Stimulated activated CD4-positive, alpha-beta T cell treated with anti-CD3 and anti-CD28 coated beads, TNF-alpha, amount 100 ng/mL, for 1 hour (primary cell): ENCODE measurements at places on chromosomes 16 and 17.

- DNase-seq: no peak
Measured at GRCh38 chr17:19378416-19379360, at the start of gene MAPK7. Gene MAPK7 (plus strand): TSS chr17:19378498. CDS start chr17:19378901, 403 bp downstream.

GRCh38 chr16:89111263-89111662 lies 17.6 kb downstream of the ACSF3 start:
- DNase-seq: no peak

DNA sequence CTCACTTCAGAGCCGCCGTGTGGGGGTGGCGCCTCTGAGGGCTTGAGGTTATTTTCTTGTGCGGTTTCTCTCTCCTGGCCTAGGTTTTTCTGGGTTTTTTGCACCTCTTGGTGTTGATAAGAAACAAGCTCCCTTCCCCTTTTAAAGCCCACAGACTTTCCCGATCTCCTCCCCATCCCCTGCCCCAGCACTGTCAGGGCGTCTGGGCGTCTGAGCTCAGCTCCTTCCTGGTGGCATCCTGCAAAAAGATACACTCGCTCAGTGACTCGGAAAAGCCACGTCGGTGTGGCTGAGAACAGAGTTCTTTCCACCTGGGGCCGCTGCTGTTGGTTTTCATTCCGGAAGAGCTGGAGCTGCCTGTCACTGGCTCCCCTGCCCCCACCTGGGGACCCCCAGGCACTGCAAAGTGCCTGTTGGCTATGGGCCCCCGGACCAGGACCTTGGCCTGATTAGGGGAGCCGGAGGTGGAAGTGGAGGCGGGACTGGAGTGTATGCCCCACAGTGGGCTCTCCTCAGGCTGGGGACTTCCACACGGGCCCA lies 14.5 kb downstream of the BAIAP2 start:
- no peak for DNase-seq

- DNase-seq: no peak
Measured at GRCh38 chr16:81251871-81252270, 13.4 kb downstream of the BCO1 start.

DNA sequence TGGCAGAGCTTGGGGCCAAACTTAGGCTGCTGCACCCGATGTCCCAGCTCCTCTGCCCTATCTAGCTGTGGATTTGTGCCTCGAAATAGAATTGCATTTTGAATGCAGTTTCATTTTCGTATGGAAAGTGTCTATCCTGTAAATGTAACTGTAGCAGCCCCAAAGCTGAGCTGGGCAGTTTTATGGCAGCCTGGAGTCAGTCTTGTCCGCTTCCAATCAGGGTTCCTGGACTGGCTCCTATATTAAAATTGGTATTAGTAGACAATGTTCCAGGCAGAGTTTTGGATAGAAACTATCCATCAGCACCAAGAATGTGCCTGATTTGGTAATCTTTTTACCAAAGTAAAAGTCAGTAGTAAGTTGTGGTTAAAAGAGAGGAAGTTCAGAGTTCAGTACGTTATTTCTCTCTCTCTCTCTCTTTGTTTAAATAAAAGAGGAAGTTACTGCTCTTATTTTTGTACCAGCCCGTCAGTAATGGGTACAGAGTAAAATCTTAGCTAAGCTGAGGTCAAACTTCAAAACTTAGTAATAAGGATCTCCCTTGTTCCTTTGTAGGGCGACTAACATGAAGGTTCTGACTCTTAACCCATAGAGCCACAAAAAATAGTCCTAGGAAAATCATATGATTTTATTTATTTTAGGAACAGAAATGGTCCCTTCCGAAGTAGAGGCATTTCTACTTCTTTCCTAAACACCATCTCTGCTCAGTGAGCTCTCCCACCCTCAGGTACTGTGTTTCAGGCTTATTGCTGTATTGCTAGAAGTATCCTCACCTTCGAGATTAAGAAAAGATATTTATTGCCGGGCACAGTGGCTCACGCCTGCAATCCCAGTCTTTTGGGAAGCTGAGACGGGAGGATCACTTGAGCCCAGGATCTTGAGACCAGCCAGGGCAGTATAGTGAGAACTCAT lies 28.0 kb downstream of the PRKCB start:
- no peak for DNase-seq

DNA sequence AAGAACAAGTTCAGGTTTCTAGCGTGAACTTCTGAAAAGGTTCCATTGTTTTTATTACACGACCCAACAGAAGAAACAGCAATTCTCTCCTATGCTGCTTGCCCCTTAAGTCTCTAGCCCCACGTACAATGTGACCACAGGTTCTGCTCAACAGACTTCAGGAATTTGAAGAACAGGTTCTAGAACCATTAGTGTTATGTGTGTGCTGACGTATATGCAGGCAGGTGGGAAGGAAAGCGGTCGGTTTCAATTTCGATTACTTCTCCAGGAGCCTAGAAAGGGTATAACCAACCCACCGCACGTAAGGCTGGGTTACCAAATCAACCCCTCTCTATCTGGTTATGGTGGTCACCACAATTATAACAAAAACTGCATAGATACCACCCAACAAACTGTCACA lies 39.4 kb downstream of the XPO6 start:
- no peak for DNase-seq

DNA sequence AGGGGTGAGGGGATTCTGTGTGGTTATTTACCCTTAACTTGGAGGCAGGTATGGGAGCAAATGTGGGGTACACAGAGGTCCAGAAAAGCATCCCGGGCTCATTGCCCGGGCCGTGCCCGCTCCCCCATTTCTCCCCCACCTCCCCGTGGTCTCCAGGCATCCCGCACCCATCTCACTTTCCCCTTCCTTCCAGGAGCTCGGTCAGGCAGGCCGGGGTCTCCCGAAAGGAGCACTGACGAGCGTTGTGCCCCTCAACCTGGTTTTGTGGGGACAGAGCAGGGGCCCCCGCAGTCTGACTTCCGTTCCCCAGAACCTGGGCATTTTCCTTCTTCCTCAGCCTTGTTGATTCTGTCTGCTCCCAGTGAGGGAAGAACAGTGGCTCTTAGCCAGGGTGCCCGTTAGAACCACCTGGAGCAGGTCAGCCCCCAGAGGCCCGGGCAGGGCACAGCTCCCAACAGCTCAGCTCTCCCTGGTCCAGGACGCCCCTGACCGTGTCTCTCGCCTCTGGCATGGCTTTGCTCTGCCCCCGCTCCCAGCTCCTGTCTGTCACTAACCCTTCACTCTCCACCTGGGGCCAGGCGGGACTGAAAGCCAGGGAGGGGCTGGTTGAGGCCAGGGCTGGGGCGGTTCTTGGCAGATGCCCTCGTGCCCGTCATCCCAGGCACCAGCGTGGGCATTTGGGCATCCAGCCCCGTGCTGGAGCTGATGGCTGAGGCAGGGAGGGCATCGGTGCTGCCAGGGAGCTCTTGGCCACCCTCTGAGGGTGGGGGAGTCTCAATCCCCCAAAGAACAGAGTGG lies 12.5 kb upstream of the NUDT16L1 start:
- no peak for DNase-seq

- DNase-seq: no peak
Measured at GRCh38 chr17:77364381-77364911, 223.7 kb downstream of the SEC14L1 start.

- DNase-seq: no peak
Measured at GRCh38 chr16:82801361-82801760, 174.6 kb downstream of the CDH13 start.

- no peak for DNase-seq
Measured at GRCh38 chr17:45883063-45883462, 11.3 kb upstream of the MAPT start.

DNA sequence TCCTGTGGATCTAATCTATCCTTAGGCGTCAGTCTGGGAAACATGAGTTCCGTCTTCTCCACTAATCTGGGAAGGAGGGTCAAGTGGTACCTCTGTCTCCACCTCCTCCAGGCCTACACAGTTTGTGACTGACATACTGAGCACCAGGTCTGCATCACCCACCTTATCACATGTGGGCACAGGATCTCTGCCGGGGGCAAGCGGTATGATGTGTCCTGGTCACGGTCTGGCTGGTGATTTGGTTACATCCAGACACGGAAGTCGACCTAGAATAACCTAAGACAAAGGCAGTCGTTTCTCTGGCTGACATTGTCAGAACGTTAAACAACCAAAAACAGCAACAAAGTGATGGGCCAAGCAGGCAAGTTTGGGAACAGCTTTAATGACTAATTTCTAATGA lies 82.5 kb upstream of the HSBP1 start:
- DNase-seq: no peak

GRCh38 chr16:51124896-51125295 lies 26.2 kb downstream of the SALL1 start:
- DNase-seq: no peak

GRCh38 chr16:20910781-20911321 lies 10.3 kb downstream of the LYRM1 start:
- DNase-seq: no peak

GRCh38 chr17:75764711-75765421 lies at the start of gene GALK1:
Gene GALK1 (minus strand): TSS chr17:75765192. CDS start chr17:75765136, 56 bp downstream.
- DNase-seq: peak; percentile 55

DNA sequence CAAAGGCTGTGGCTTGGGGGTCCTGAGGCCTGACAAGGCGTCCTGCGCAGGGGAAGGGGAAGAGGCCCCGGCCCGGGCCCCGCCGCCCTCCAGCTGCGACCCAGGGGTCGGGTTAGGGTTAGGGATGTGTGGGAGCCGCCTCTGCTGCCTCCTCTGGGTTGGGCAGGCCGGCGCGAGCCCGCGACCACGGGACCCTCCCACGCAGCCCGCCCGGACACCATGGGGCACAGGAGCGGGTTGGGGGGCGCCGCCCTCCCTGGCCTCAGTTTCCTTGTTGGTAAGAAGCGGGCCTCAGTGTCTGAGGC lies 386 bp downstream of the CIAO3 start:
- DNase-seq: no peak

GRCh38 chr17:73292031-73292531 lies 19.7 kb downstream of the CDC42EP4 start:
- DNase-seq: no peak

DNA sequence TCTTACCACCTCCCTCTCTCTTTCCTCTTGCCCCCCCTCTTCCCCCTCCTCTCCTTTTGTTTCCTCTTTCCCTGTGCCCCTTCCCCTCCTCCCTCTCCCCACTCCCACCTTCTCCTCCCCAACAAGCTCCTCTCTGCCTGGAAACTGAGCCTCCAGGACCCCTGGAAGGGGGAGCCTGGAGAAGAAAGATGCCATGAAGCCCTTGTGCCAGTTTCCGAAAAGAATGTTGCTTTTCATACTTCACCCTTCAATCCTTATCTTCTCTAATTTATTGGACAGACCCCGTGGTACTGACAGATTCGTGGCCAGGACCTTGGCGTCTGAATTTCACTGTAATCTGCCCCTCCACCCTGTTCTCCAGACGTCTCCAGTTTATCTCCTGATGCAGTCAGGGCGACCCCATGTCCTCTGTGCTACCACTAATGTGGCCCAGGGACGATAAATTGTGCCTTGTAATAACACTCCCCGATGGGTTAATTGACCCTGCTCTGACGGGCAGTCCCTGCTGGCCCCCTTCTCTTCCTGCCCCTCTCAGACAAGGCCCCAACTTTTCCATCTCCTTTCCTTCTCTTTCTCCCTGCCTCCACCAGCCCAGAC lies 138.4 kb upstream of the GSE1 start:
- DNase-seq: no peak

- no peak for DNase-seq
Measured at GRCh38 chr17:59825533-59826322, 67.0 kb downstream of the TUBD1 start.
